ENCODE measurements at places on chromosomes 2 and 18. TPM values are rescaled to one million over a fixed set of nuclear protein-coding genes. Genes with fewer than 3 reads are reported as not detected.

GALNT3 gene
- total RNA-seq = 22.6 TPM

DNA sequence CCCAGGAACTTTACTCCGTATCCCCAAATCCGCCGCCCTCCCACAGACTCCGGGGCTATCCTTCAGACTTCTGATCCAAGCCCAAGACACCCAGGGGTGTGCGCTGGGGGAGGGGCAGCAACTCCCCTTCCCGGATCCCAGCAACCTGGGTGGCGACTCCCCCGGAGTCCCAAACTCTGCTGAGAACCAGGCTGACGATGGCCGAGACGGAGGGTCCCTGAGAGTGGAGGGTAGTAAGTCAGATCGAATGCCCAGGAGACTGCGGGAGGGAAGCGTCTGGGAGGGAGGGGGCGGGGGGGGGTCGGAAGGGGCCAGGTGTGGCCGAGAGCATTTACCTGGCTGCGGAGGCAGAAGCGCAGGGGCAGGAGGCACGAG lies 7.0 kb upstream of the TNS1 start:
- no peak for DNase-seq

DPP4 gene
- 3.3 TPM for total RNA-seq

DNA sequence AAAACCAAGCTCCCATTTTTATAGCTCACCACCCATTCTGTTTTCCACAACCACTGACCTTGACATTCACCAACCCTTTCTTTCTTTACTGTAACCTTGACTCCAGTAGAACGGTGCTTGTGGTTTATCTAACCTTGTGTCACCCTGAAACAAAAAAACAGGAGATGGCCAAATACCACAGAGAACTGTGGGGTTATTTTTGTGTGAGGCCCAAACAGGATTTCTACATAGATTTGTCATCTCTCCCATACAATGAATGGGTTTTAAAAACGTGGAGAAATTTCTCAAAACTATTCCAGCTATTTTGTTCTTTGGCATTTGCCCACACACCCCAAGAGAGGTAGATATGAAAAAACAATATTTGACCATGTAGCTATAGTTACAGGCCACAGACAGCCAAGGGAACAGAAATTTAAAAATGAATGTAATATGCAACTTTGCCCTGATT lies 231.3 kb upstream of the TANK start:
- no peak for DNase-seq

REG3G gene
- total RNA-seq = not detected

XDH gene
- 1.2 TPM for total RNA-seq
